GM10248 (cell line): ENCODE measurements at places on chromosomes 6 and 20.

DNA sequence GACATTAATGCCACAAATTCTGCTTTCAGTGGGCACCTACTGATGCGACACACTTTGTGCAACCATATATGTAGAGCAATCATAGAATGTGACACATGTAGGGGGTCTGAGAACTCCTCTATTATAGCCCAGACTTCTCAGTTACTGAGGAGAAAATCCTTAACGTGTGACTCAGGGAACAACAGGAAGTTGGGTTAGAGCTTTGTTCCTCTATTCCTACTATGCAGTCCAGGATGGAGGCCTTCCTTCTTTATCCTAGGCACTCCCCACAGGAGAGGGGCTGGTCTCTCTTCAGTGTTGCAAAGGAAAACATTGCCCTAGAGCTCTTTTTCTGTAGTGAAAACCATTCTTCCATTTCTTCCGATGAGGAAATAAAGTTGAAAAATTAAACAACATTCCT lies 39.6 kb upstream of the RCAN2 start:
- no peak for DNase-seq

GRCh38 chr6:134223796-134224420 lies 94.0 kb downstream of the SGK1 start:
- DNase-seq, result no peak

DNA sequence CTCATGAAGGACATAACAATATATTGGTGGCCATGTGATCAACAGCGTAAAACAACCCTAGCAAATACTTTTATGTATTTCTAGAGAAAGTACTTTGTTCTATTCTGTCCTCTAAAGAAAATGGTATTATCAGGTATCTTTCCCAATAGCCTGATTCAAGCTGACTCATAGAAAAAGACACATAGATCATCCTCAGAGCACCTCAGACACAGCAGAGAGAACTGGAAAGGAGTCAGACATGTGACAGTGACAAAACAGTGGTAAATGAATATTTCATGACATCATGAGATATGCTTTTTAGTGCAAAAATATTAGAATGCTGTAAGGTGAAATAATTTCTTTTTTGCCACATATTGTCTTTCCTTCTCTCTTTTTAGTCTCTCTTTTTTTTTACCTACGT lies 1355.0 kb upstream of the MAP3K7 start:
- no peak for DNase-seq

DNA sequence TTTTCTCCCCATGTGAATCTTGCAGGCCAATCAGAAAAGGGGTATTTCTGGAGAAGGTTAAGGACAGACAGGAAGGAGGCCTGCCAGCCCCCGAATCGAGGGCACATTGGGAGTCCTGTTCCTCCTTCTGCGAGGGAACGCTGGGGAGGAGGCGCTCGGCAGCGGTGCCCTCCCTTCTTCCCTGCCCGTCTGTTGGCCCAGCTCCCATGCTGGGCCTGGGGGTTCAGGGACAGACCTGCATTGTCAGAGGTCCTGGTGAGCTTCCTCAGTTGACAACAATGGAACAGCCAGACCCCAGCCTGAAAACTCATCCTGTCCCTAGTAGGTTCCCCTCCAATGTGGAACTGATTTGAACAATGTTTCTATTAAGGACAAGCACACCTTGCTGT lies 15.1 kb upstream of the SYNJ2 start:
- no peak for DNase-seq

- no peak for DNase-seq
Observed at GRCh38 chr6:35292494-35292893, 5.1 kb upstream of the DEF6 start.

DNA sequence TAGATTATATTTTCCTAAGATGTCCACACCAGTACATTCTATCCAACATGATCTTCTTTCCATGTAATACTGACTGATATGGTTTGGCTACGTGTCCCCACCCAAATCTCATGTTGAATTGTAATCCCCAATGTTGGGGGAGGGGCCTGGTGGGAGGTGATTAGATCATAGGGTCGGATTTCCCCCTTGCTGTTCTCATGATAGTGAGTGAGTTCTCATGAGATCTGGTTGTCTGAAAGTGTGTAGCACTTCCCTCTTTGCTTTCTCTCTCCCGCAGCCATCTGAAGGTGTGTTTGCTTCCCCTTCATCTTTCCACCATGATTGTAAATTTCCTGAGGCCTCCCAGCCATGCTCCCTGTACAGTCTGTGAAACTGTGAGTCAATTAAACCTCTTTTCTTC lies 12.2 kb upstream of the HBS1L start:
- no peak for DNase-seq

DNA sequence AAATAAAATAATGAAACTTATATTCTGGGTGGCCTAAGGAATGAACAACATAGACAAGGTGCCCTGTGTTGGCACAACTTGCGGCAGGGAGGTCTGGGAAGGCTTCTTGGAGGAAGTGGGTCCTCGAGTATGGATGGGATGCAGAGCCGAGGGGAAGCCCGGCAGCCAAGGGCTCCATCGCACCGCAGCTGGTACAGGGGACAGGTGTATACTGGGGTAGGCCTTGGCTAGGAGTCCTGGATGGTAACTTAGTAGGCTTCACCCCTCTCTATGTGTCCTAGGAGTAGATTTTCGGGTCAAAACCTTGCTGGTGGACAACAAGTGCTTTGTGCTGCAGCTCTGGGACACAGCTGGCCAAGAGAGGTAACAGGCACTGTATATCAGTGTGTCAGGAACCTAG lies 28.0 kb downstream of the RAB44 start:
- no peak for DNase-seq

DNA sequence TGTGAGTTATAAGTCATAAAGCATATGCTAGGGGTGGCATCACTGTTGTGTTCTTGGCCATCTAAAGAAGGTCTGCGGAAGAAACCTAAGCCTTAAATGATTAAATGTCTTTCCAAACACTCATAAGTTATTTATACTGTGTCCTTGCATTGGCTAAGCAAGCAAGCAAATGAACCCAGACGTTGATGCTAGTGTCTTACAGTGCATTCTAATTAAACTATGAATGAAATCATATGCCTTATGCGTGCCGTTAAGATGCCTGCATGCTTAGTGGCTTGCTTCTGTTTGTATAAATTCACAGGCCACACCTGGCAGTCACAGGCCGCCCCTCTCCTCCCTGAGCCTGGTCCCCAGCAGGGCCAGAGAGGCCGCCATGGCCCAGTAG lies 49.9 kb downstream of the RIN2 start:
- no peak for DNase-seq

- no peak for DNase-seq
Observed at GRCh38 chr6:85362652-85363310, 87.1 kb upstream of the NT5E start.

DNA sequence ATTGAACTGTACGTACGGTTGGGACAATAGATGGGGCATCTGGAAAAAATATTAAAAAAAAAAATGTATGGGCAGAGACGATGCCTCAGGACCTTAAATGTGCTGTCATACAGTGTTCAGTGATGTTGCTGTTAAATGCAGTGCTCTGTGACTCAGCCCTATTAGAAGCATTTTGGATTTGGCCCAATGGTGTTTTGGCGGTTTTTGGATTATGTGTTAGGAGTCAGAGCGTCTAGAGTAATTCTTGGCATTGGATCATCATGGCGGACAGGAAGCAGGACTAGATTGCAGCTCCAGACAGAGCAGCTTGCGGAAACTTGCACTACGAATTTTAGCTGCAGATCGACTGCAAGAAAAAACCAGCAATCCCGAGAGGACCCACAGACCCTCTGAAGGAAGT lies 280.0 kb downstream of the SOX4 start:
- no peak for DNase-seq

DNA sequence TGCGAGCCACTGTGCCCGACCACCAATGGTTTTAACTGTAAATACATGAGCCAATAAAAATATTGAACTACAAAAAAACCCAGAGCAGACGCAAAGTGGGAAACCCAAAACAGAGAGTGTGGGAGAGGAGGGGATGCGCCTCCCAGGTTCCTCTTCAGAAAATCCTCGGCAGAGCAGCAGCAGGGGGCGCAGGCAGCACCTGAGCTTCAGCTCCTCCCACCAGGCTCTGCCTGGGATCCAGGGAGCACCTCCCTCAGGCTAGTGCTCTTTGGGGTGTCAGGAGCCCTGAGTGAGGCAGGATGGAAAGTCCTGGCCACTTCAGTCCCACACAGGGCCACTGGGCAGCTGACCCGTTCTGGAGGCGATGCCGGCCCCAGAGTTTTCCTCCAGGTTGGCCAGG lies 536.9 kb upstream of the CDH4 start:
- DNase-seq, result no peak

DNA sequence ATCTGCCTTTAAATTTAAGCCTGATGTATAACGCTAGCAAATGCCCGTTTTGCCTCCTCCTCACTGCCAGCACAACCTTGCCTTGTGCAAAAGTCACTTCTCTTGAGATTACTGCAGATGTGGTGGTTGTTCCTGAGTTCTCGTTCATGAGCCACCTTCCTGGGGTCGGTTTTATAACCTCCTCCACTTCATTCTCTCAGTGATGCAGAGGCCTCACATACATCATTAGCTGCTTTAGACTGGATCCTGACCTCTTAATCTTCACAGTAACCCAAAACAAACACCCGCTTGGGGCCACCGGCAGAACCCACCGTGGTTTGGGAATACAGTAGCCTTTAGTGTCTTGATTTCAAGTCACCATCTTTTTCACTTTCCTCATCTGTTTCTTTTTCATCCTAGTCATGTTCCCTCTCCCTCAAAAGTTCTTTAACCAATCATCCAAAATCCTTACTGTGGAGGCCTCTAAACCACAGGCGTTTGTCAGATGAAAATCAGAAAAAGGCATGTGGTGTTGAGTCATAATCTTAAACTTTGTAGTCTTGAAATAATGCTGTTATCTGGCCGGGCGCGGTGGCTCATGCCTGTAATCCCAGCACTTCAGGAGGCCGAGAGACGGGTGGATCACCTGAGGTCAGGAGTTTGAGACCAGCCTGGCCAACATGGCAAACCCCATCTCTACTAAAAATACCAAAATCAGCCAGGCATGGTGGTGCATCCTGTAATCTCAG lies 430.3 kb upstream of the SOX4 start:
- DNase-seq, result no peak

- DNase-seq, result no peak
Observed at GRCh38 chr6:112806163-112806865, 459.2 kb downstream of the RFPL4B start.

DNA sequence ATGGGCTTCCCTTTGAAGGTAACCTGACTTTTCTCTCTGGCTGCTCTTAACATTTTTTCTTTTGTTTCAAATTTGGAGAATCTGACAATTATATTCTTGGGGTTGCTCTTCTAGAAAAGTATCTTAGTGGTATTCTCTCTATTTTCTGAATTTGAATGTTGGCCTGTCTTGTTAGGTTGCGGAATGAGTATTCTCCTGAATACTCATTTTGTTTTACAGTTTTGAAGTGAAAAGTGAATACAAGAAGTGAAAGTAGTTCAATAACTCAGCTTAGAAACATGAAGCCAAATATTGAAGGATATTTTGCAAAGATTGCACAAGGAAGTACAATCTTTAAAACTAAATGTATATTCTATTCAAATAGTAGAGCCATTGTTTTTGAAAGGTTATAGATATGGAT lies 120.2 kb upstream of the MAP3K4 start:
- no peak for DNase-seq

- DNase-seq, result no peak
Observed at GRCh38 chr20:24969186-24970029, 20.3 kb downstream of the CST7 start.

- no peak for DNase-seq
Observed at GRCh38 chr6:56169366-56169765, 78.0 kb downstream of the COL21A1 start.

GRCh38 chr6:153167061-153167891 lies 36.2 kb upstream of the RGS17 start:
- DNase-seq, result no peak

DNA sequence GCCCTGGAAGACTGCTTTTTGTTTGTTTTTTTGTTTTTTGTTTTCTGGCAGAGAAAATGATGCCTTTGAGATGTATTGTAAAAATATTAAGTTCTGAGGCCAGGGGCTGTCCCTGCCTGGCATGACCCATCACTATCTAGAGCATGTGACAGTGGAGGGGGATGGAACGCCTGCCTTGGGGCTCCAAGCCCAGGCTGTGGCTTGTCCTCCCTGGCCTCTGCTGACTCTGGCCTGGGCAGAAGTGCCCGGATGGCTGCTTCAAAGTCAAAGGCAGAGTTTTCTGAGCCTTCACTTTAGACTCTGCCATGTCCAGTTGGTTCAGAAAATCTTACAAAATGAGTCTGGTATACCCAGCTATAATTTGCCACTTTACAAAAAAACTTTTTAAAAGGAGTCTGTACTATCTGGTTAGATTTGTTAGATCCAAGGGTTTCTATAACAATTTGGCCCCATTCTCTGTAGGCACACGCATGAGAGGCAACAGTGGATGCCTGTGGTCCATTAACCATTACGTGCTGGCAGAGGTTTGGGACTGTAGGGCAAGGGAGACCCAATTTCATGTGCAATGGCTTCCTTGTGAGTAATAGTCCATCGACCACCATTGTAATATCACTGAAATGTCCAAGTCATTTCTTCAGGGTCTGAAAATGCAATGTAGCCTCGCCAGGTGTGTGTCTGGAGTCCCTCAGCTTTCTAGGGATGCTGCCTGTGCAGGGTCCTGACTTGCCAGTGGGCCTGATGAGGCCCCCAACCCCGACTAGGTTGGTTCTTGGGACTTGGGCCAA lies 8.3 kb downstream of the PPP1R3G start:
- DNase-seq, result no peak

GRCh38 chr6:131555992-131556391 lies 17.0 kb upstream of the ARG1 start:
- no peak for DNase-seq

DNA sequence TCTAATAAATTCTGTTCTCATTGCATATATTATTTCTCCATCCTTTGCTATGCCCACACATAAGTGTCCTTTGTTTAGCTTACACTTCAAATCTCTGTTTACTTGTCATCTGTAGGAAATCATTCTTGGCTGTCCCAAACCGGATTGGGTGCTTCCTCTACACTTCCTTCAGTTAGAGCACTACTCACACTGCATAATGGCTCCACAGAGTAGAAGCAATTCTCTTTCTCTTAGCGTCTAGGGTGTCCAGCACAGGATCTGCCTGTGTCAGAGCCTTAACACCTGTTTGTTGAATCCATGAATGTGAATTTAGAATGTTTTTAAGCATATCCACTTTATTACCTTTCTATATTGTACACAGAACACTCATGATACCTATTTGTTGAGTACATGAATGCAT lies 87.0 kb upstream of the BMP2 start:
- no peak for DNase-seq

DNA sequence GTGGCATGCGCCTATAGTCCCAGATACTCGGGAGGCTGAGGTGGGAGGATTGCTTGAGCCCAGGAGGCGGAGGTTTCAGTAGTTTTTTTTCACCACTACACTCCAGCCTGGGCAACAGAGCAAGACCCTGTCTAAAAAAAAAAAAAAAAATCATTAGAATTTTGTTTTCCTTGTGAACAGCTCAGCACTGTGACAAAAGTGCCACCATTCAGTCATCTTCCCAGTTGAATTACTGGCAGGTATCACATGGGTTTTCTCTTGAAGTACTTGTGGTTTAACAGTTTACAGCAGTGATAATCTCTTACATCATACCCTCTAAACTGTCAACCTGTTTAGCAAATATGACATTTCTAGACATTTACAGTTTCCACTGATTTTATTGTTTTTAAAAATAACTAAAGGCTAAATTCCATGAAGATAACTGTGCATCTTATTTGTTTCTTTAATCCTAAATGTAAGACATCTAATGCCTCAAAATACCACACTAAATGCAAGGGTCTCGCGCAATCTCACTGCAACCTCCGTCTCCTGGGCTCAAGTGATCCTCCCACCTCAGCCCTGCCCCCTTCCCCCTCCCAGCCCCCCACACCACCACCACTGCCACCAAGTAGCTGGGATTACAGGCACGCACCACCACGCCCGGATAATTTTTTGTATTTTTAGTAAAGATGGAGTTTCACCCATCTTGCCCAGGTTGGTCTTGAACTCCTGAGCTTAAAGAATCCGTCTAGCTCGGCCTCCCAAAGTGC lies 7.0 kb downstream of the TRPC4AP start:
- DNase-seq, result no peak
